ENCODE measurements at places on chromosomes 3 and 15. TPM values are rescaled to one million over a fixed set of nuclear protein-coding genes. Genes with fewer than 3 reads are reported as not detected.

DNA sequence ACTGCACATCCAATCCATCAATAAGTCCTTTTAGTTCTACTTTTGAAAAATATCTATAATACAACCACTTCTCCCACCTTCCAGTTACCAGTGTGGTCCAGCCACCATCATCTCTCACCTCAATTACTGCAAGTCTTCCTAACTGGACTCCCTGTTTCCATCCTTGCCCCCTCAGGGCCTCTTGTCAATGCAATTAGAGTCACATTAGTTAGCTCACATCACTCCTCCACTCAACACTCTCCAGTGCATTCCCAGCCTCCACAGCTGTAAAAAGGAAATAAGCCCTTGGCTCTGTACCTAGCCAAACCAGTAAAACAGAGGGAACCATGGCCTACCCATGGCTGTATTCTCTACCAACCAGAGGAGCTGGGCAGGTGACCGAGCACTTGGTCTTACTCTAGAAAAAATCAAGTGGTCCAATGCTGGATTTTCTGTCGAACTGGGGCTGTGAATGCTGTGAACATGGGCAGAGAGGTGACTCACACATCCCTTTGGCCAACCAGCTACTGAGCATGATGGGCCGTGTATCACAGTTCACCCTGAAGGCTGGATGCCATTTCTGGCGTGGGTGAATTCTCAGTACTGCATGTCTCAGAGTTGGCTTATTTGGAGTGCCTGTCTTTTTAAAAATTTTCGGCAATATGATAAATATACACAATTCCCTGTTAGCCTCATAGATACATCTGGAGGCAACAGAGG lies 62.5 kb upstream of the C15orf61 start:
- H3K36me3 ChIP-seq, result no peaks in the 10 kb centered on the region
- no peak overlapping the region for H3K27ac ChIP-seq

MCF2L2 gene
- not detected for polyA plus RNA-seq

DNA sequence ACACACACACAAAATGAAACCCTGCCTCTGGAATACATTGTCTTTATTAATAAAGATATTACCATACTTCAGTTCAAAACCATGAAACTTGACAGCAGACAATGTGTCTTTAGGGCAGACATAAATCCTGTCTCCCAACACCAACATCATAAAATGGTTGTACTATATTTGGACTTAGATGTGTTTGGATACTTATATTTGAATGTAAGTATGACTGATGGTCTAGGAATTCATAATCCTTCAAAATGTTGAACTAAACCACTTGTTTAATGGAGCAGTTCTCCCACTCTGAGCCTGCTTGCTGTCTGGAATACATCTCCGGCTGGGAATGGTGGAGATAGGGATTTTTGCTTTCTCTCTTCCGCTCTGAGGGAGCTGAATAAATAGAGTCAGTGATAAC lies 10.6 kb downstream of the FBN1 start:
- H3K4me1 ChIP-seq, result no peaks in the 10 kb centered on the region
- no peak overlapping the region for H3K27ac ChIP-seq
- no peaks in the 10 kb centered on the region for H3K27me3 ChIP-seq
- H3K4me3 ChIP-seq, result no peak overlapping the region
- no peak for DNase-seq

DNA sequence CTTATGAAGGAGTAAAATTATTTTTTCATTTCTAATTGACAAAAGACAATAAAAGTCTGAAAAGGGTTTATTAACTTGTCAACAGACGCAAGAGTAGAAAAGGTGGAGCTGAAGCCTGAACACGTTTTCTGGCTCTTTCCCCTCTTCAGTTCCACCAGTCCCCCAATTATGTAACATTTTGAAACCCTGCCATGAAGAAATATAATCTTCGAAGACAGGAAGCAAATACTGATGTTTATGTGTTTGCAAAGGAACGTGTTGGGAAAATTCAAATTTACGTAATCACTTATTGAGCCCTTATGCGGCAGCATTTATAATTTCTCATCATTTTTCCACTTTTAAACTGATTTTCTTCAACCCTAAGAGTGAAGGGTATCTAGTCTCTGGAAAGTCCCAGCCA lies 767 bp downstream of the AP3S2 start:
- no peaks in the 10 kb centered on the region for H3K36me3 ChIP-seq
- DNase-seq, result no peak
- peak overlapping the region; percentile 99 for H3K4me3 ChIP-seq
- H3K4me1 ChIP-seq, result peaks cover 6% of the 10 kb centered on the region
- H3K27ac ChIP-seq, result peak overlapping the region; percentile 93
- no peaks in the 10 kb centered on the region for H3K27me3 ChIP-seq

- H3K27ac ChIP-seq, result no peak overlapping the region
- no peaks in the 10 kb centered on the region for H3K27me3 ChIP-seq
- DNase-seq, result no peak
- H3K36me3 ChIP-seq, result no peaks in the 10 kb centered on the region
- no peak overlapping the region for H3K4me3 ChIP-seq
These were observed 399.0 kb upstream of the ARHGEF26 start for GRCh38 chr3:153722157-153722556.

- peaks cover 17% of the 10 kb centered on the region for H3K27me3 ChIP-seq
- no peak overlapping the region for H3K4me3 ChIP-seq
- H3K36me3 ChIP-seq, result no peaks in the 10 kb centered on the region
- no peaks in the 10 kb centered on the region for H3K4me1 ChIP-seq
These were observed 108.0 kb downstream of the MITF start for GRCh38 chr3:69847303-69847702.

- no peaks in the 10 kb centered on the region for H3K36me3 ChIP-seq
These were observed at the start of gene DNAJB8 for GRCh38 chr3:128466840-128467541. TSS of gene DNAJB8 (minus strand) at chr3:128466890. CDS start at chr3:128463245, 3,645 bp downstream.

GRCh38 chr3:143363276-143363675 lies 243.7 kb downstream of the CHST2 start:
- H3K4me1 ChIP-seq, result peaks cover 32% of the 10 kb centered on the region
- H3K4me3 ChIP-seq, result no peak overlapping the region
- no peaks in the 10 kb centered on the region for H3K27me3 ChIP-seq
- H3K27ac ChIP-seq, result peak overlapping the region; percentile 35
- no peak for DNase-seq

Data from naive B cell (primary cell).